Progenitor cell of endocrine pancreas (in vitro differentiated cells): ENCODE measurements at places on chromosomes 16 and 17.

DNA sequence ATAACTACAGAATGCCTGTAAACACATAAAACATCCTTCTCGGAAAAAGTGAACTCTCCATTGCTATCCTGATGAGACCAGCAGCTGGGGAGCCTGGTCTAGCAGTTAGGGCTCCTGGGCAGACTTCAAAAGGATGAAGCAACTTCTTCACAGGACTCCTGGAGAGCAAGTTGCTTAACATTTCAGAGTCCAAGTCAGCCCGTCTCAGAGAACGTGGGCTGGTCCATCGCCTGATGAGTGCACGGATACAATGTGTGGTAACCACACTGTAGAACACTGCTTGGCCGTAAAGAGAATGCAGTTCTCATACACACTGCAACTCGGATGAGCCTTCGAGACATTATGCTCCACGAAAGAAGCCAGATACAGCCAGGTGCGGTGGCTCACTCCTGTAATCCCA is 52.7 kb downstream of the TMEM235 start:
- no peak overlapping the region for H3K27ac ChIP-seq
- H3K36me3 ChIP-seq, result no peaks in the 10 kb centered on the region
- DNase-seq, result no peak
- H3K4me3 ChIP-seq, result no peak overlapping the region
- peaks cover 7% of the 10 kb centered on the region for H3K4me1 ChIP-seq

- H3K4me3 ChIP-seq, result no peak overlapping the region
- no peak overlapping the region for H3K27ac ChIP-seq
- no peaks in the 10 kb centered on the region for H3K4me1 ChIP-seq
- no peak for DNase-seq
Observed at GRCh38 chr17:35554668-35555067, 6.0 kb downstream of the SLFN14 start.

DNA sequence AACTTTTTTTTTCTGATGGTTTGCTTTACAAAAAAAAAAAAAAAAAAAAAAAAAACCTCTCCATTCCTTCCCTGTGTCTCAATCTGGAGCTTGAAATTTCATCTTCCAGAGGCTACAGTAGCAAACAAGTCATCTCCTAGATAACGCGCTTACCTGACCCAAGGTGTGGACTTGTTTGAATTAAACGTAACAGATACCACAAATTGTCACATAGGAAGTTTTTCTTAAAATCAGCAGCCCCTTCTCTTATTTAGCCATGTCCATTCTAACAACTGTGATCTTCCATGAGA is 2.0 kb downstream of the STAT5B start:
- H3K4me3 ChIP-seq, result peak overlapping the region; percentile 88
- H3K27ac ChIP-seq, result no peak overlapping the region
- H3K36me3 ChIP-seq, result no peaks in the 10 kb centered on the region
- DNase-seq, result no peak
- H3K4me1 ChIP-seq, result peaks cover 23% of the 10 kb centered on the region

GRCh38 chr17:9521062-9521461 is 54.6 kb downstream of the STX8 start:
- H3K27me3 ChIP-seq, result no peaks in the 10 kb centered on the region
- no peak overlapping the region for H3K4me3 ChIP-seq
- peaks cover 18% of the 10 kb centered on the region for H3K4me1 ChIP-seq
- H3K27ac ChIP-seq, result no peak overlapping the region
- no peak for DNase-seq

- H3K36me3 ChIP-seq, result no peaks in the 10 kb centered on the region
- no peaks in the 10 kb centered on the region for H3K4me1 ChIP-seq
- DNase-seq, result no peak
- H3K4me3 ChIP-seq, result no peak overlapping the region
- no peak overlapping the region for H3K27ac ChIP-seq
- H3K27me3 ChIP-seq, result no peaks in the 10 kb centered on the region
Observed at GRCh38 chr16:56871172-56871593, 6.2 kb downstream of the SLC12A3 start.

DNA sequence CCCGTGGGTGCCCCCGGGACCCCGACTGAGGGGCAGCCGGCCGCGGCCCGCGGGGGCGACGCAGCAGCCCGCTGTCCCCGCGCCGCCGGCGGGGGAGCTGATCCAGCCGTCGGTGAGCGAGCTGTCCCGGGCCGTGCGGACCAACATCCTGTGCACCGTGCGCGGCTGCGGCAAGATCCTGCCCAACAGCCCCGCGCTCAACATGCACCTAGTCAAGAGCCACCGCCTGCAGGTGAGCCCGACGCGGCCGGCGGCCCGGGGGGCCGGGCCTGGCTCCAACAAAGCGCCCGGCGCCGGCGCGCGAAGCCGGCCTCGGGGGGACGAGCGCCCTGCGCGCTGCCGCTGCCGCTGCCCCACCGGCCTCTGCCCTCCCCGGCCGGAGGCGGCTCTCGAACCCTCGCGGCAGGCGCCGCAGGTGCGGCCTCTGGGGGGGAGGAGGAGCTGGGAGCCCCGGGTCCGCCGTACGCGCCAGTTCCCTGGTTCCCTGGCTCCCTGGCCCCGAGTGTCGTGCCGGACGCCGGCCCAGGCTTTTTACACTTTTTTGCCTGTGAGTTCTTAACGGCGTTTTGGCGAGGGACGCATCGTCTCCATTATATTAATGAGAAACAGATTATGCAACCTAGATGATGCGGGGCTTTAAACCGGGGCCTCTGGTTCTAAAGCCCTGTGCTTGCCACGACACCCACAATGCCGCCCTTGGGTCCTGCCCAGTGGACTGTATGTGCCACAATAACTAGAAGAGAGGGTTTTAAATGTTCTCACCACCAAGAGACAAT is 521 bp downstream of the ATMIN start:
- H3K36me3 ChIP-seq, result peaks cover 13% of the 10 kb centered on the region
- peak overlapping the region; percentile 78 for H3K27ac ChIP-seq
- H3K27me3 ChIP-seq, result no peaks in the 10 kb centered on the region
- peaks cover 19% of the 10 kb centered on the region for H3K4me1 ChIP-seq
- peak; percentile 35 for DNase-seq
- H3K4me3 ChIP-seq, result peak overlapping the region; percentile 86

DNA sequence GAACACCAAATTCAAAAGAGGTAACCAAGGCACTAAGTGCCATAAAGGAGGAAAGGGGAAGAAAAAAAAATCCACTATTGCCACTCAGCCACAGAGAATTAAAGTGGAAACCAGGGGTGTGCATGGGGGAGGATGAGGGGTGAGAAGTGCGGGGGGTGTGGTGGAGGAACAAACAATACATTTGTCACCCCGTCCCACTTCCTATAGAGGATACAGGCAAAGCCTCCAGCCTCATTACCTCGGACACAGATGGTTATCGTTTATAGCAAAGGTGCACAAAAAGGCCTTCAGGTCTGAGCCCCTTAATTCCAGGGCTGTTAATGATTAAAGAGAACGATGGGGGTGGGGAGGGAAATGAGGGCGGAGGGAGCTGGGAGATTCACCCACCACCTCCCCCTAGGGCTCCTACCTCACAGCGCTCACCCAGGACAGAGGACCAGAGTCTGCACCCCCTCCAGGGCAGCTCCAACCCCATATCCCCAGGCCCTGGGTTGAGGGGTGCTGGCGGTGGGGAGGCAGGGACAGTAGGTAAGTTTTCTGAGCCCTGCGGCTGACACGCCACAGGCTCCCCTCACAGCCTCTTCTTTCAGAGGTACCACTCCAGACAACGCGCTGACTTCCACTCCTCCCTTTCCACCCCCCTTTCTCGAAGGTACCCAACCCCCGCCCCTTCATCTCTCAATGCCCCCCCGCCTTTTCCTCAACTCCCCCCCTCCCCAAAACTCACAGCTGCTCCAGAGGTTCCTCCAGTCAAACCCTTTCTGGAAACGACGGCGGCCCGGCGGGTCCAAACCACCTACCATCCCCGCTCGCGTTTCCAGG is 470 bp downstream of the DCUN1D3 start:
- no peaks in the 10 kb centered on the region for H3K27me3 ChIP-seq
- DNase-seq, result peak; percentile 26
- peak overlapping the region; percentile 97 for H3K27ac ChIP-seq
- peak overlapping the region; percentile 89 for H3K4me3 ChIP-seq
- H3K36me3 ChIP-seq, result peaks cover 10% of the 10 kb centered on the region

- no peak overlapping the region for H3K27ac ChIP-seq
- no peaks in the 10 kb centered on the region for H3K36me3 ChIP-seq
- H3K4me3 ChIP-seq, result no peak overlapping the region
- peaks cover 15% of the 10 kb centered on the region for H3K4me1 ChIP-seq
- no peaks in the 10 kb centered on the region for H3K27me3 ChIP-seq
Observed at GRCh38 chr17:27858621-27859305, 34.4 kb downstream of the LYRM9 start.

DNA sequence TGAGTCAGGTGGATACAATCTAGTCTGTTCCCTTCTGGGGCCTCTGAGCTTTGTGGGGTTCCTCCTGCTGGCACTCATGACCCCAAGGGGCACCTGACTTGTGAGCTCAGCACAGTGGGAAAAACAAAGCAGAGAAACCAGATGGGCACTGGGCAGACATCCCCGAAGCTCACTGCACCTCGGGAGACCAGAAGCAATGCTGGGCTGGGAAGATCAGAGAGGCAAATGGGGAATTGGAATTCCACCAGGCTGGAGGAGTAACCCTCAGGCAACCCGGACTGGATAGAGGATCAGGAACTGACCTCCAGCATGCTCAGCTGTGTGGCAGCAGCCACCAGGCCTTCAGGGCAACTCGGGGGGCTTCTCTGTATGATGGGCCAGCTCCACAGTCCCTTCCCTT is 50.3 kb downstream of the ABCC12 start:
- peaks cover 5% of the 10 kb centered on the region for H3K4me1 ChIP-seq
- H3K4me3 ChIP-seq, result no peak overlapping the region
- H3K27ac ChIP-seq, result no peak overlapping the region
- DNase-seq, result no peak
- H3K36me3 ChIP-seq, result no peaks in the 10 kb centered on the region

- no peak overlapping the region for H3K27ac ChIP-seq
- H3K36me3 ChIP-seq, result no peaks in the 10 kb centered on the region
- no peak for DNase-seq
- H3K4me3 ChIP-seq, result no peak overlapping the region
- H3K4me1 ChIP-seq, result peaks cover 3% of the 10 kb centered on the region
Observed at GRCh38 chr17:29867643-29868181, 62.3 kb downstream of the SSH2 start.

GRCh38 chr17:45376171-45377005 is 56.3 kb downstream of the ARHGAP27 start:
- no peaks in the 10 kb centered on the region for H3K36me3 ChIP-seq
- H3K27ac ChIP-seq, result no peak overlapping the region
- DNase-seq, result no peak
- peaks cover 5% of the 10 kb centered on the region for H3K4me1 ChIP-seq

DNA sequence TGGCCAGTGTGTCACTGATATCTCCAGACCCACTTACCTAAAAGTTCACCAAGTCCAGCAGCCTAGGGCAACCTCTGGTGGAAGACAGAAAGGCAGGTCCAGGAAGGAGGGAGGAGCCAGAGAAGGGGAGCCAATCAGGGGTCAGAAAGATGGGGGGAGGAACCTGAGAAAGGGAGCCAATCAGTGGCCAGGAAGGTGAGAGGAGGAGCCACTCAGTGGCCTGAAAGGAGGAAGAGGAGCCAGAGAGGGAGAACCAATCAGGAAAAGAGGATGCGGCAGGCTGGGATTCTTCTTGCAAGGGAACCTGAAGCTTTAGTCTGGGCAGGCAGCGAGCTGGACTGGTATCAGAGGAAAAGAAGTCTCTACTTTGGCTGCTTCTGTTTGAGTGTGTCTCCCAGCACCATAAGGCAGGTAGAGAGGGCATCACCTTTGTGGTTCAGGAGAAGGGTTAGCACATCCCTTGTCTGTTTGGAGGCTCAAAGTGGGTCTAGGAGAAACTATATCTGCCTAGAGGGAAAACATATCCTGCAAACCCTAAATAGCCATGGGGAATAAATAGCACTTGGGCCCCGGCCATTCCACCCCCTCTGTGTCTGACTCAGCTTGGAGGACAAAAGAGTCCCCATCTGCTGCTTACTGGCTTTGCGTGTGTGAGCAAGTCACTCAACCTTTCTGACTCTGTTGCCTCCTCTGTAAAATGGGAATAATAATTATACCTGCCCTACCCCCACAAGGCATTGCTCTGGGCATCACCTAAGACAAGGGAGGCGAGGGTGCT is 43.4 kb upstream of the CRHR1 start:
- no peak overlapping the region for H3K27ac ChIP-seq
- H3K4me3 ChIP-seq, result no peak overlapping the region
- H3K36me3 ChIP-seq, result no peaks in the 10 kb centered on the region
- H3K4me1 ChIP-seq, result no peaks in the 10 kb centered on the region

GRCh38 chr17:63840591-63841349 is 1.7 kb downstream of the SMARCD2 start:
- peak overlapping the region; percentile 96 for H3K4me3 ChIP-seq
- no peak for DNase-seq
- H3K4me1 ChIP-seq, result peaks cover 22% of the 10 kb centered on the region
- peaks cover 5% of the 10 kb centered on the region for H3K27me3 ChIP-seq

- H3K36me3 ChIP-seq, result peaks cover 29% of the 10 kb centered on the region
- no peak overlapping the region for H3K27ac ChIP-seq
- DNase-seq, result no peak
- no peak overlapping the region for H3K4me3 ChIP-seq
- no peaks in the 10 kb centered on the region for H3K27me3 ChIP-seq
Observed at GRCh38 chr17:76720211-76720610, 6.2 kb downstream of the JMJD6 start.

DNA sequence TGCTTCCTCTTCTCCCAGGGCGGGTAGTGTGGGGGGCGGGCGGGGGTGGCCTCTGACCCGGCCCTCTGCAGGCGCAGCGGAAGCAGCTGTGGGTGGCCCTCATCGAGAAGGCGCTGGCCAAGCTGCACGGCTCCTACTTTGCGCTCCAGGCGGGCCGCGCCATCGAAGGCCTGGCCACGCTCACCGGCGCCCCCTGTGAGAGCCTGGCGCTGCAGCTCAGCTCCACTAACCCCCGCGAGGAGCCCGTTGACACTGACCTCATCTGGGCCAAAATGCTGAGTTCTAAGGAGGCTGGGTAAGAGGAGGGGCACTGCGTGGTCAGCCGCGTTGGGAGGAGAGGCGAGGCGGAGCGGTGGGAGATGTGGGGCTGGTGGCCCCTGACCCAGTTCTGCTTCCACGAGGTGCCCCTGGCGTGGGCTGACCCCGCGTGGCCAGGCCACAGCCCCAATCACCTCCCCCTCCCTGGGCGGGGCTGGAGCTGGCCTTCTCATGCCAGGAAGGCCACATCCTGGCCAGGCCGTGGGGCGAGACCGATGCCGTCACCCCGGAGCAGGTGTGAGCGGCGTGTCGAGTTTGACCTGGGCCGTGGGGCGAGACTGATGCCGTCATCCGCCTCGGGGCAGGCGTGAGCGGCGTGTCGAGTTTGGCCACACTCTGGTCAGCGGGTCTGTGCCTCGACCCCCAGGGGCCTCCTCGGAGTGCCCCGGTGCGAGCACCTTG is 10.5 kb upstream of the PRR35 start:
- H3K27ac ChIP-seq, result no peak overlapping the region
- no peaks in the 10 kb centered on the region for H3K27me3 ChIP-seq
- peaks cover 1% of the 10 kb centered on the region for H3K36me3 ChIP-seq
- no peaks in the 10 kb centered on the region for H3K4me1 ChIP-seq
